Stimulated activated CD8-positive, alpha-beta memory T cell treated with anti-CD3 and anti-CD28 coated beads, Interleukin-15, amount 100 ng/mL, for 4 hours (primary cell): ENCODE measurements at places on chromosomes 5 and 9.

DNA sequence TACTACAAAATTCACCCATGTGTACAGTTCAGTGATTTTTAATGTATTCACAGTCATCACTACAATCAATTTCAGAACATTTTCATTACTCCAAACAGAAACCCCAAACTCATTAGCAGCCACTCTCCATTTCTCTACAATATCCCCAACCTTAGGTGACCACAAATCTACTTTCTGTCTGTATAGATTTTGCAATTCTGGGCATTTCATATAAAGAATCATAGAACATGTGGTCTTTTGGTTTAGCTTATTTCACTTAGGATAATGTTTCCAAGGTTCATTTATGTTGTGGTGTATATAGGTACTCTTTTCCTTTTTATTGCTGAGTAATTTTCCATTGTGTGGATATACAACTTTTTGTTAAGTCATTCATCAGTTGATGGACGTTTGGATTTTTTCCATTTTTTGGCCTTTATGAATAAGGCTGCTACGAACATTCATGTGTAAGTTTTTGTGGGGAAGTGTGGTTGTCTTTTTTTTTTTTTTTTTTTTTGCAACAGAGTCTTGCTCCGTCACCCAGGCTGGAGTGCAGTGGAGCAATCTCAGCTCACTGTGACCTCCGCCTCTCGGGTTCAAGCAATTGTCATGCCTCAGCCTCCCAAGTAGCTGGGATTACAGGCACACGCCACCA, 54.5 kb downstream of the DOCK8 start:
- DNase-seq, result no peak

GRCh38 chr5:169367861-169368260, 66.9 kb upstream of the SLIT3 start:
- DNase-seq, result no peak

DNA sequence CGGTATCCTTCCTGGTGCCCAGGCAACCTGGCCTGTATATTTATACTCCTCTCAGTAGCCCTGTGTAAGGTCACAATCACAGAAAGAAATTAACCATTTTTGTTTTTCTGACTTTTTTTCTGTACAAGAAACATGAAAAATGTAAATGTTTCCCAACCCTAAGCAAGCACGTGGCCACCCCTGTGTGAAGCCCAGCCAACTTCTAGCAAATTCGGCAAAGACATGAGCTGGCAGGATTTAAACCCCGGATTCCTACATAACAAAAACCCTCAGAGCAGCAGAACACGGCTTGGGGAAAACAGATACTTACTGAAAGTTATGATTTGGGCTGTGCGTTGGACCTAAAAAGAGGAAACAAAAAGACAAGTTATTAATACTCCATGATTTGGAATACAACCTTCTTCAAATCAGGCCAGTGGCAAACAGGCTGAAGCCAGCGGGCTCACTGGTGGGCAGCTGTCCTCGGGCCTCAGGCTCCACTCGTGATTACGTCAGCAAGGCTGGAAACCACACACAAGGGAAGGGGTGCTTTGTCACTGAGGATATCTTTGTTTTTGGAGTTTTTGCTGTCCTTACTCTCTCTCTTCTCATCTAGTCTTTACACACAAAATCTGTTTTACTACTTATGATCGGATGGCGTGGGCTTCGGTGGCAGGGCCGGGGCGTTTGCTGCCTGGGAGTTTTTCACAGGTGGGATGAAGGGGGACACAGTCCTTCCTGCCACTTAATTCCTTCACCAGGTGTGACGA, 194.1 kb downstream of the ROR2 start:
- DNase-seq, result no peak

DNA sequence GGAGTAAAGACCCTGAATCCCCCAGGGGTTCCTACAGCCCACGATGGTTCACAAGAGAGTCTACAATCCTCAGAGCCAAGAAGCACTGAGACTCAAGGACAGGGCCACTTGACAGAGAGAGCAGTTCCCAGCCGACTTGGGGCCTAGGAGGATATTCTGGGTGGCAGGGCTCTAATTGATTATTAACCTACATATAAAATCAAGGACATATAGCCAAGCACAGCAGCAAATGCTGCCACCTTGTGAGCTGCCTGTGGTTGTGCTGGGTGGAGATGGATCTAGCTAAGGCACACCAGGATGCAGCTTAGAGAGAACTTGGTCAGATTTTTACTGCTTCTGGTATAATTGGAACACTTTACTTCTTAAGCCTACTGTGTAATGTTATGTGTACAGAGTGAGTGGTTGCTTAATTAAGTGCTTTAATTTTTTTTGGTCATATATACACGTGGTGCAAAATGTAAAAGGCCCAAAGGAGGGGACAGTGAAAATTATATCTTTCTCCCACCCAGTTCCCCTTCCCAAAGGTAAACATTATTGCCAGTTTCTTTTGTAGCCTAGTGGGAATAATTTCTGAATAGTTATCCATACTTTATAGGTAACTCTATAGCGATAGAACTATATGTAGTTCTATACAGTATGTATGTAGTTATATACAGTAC, 78.8 kb downstream of the F2RL2 start:
- peak; percentile 46 for DNase-seq

DNA sequence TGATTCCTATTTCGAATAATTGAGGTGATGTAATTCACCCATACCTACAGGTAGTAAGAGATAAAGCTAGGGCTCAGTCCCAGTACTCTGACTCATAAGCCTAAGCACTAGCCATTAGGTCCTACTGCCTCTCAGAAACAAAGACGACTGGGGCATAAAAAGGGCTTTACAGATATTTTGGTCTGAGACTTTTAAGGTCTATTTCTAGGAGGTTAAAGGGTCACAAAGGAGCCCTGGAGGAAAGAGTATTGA, 69.8 kb downstream of the SGCD start:
- DNase-seq, result no peak

- DNase-seq, result no peak
Measured at GRCh38 chr9:82720515-82720914, 342.4 kb downstream of the RASEF start.

DNA sequence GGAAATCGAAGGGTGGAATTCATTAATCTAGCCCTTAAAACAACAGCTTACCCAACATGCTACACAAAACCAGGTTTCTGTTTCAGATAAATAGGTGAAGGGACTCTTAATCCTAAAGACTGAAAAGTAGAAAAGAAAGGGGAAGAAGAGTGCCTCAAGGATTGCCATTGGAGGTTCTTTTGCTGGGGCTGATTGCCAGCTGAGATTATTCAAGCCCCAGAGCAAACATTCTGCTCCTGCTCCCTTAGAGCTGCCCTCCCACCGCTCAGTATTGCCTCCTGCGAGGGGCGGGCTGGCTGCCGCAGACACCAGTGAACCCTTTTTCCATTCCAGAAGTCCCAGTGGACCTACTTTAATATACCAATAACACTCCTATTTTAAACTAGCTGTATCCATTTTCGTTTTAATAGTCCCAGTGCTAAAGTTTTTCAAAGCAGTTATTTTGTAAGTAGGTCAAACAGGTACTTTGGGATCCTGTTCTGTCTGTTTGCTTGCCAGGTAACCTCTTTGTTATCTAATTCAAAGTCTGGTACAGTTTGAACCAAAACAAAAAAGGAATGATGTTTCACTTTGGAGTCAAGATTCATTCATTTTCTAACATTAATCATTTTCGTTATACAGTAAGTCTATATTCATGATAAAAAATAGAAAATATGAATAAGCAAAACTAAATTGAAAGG, 38.6 kb downstream of the HMGCS1 start:
- no peak for DNase-seq

GRCh38 chr9:89873801-89874200, 269.0 kb downstream of the GADD45G start:
- DNase-seq, result no peak

DNA sequence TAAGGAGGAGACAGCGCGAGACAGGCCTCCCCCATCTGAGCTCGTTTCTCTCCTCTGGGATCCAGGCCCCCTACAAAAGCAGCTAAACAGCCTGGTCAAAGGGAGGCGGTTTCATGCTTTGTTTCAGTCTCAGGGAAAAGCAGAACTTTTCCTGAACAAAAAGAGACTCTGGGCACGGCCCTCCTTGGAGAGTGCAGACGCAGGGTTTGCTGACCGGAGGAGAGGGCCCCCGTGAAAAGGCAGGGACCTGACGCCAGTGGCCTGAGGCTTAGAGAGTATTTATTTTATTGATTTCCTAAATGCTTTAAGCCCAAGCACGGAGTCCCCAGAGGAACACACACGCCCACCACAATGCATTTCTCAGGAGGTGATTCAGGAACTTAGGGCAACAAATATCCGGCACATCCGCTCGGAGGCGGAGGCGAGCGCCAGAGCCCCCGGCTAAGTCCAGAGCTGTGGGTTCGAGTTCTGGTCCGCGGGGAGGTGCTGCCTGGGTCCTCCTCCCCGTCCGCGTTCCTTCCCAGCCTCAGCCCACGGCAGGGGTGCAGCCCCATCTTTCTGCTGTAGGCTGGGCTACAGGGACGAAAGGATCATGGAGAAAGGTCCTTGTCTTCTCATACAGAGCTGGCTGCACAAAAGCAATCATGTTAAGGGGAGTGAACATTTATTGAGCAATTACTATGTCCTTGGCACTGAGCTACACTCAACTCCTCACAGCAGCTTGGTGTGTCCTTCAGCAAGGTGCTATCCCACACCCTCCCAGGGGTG, 40.0 kb downstream of the PTGES start:
- no peak for DNase-seq

GRCh38 chr5:130992621-130993020, 172.4 kb downstream of the HINT1 start:
- DNase-seq, result no peak

- DNase-seq, result no peak
Measured at GRCh38 chr9:137524981-137525317, 25.3 kb downstream of the PNPLA7 start.

GRCh38 chr9:91503673-91504081, 80.0 kb upstream of the NFIL3 start:
- no peak for DNase-seq

DNA sequence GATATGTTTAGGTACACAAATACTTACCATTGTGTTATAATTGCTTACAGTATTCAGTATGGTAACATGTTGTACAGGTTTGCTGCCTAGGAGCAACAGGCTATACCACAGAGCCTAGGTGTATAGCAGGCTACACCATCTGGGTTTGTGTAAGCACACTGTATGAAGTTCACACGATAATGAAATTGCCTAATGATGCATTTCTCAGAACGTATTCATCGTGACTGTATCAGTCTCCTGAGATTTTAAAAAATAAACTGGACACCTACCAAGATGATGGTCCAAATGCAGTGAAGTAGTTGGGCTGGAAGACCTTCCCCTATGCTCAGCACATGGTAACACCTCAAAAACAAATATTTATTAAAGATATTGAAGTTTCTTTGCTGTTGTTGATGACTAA, 103.3 kb upstream of the NFIB start:
- DNase-seq, result no peak

GRCh38 chr5:95907067-95907705, 54.5 kb downstream of the ELL2 start:
- DNase-seq, result no peak

DNA sequence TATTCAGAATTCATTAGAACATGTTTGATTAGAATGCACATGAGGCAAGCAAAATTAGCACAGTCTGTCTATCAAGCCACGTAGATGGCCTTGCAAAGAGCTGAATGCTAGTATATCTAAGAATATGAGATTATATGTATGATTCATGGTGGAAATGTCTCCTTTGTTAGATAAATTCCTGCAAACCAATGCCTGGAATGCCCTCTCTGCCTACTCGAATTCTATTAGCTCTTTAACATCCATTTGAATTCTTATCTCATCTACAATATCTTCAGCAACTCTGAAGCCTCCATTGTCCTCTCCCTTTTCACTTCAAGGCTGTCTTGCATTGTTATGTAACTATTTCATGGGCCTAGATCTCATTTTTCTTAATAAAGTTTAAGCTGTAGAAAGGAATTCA, 205.5 kb downstream of the TMC1 start:
- no peak for DNase-seq

- DNase-seq, result no peak
Measured at GRCh38 chr5:152514827-152515397, 109.8 kb upstream of the NMUR2 start.

- no peak for DNase-seq
Measured at GRCh38 chr5:32355686-32356085, 42.9 kb upstream of the MTMR12 start.

- DNase-seq, result no peak
Measured at GRCh38 chr9:23630488-23630887, 195.6 kb downstream of the ELAVL2 start.

DNA sequence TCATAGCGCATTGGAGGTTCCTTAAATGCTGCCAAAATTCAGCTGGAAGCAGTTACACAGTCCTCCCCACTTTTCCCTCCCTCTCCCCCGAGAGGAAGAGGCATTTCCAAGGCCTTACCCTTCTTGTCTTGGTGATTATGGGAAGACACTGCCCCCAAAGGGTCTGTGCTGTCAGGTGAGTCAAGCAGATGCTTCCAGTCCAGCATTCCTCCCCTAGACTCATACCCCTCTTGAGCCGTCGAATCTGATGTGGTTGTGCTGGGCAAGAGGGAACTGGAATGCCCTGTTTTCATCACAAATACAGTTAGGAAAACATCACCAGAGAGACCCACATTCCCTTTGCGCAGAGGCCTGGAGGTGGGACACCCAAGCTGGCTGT, 107.2 kb downstream of the SEMA6A start:
- no peak for DNase-seq

DNA sequence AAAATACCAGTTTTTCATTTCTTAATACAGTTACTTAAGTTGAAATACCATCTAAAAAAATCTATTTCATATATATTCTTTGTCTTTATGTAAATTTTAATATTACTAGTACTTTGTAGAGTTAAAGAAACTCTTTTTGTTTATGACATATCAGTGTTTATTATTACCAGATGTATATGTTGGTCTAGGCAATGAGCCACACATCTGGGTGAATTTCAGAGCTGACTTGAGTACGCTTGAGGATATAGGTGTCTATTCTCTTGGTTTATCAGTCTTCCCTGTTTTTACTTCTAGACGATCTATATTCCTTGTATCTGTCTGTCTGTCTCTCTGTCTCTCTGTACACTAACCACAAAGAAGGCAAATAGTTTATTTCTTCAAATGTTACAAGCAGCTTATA, 2.9 kb downstream of the SMAD5 start:
- DNase-seq, result no peak

GRCh38 chr5:91049800-91050199, 333.3 kb downstream of the ARRDC3 start:
- DNase-seq, result no peak

DNA sequence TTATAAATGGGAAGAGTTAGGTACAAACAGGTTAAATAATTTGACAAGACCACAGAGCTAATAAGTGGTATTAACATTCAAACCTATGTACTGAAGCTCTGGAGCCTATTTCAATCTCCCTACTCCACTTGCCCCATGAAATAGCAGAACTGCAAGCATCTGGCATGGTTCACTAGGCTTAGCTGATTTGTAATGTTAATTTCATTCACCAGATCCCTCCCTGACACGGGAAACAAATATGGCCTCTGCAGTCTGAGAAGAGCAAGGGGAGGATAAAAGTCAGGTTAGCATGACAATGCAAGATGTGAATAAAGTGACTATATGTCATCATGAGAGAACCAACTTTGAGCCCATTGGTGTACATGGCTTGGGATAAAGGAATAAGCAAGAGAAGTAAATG, 428.8 kb downstream of the BRINP1 start:
- DNase-seq, result no peak

- DNase-seq, result no peak
Measured at GRCh38 chr5:170289764-170290163, 7.8 kb downstream of the LCP2 start.

- DNase-seq, result no peak
Measured at GRCh38 chr5:154627698-154628678, 127.2 kb upstream of the LARP1 start.

- DNase-seq, result no peak
Measured at GRCh38 chr9:32820322-32820721, 37.0 kb downstream of the TMEM215 start.

GRCh38 chr5:95520206-95520605, 34.6 kb downstream of the SKIC3 start:
- DNase-seq, result no peak
